ENCODE measurements at places on chromosomes 5 and 9. TPM values are rescaled to one million over a fixed set of nuclear protein-coding genes. Genes with fewer than 3 reads are reported as not detected.

ARL14EPL gene
- total RNA-seq, result not detected

PPP2CA gene
- 149 TPM for total RNA-seq

SLC6A3 gene
- 12.5 TPM for total RNA-seq

SLC34A3 gene
- not detected for total RNA-seq

ADCY2 gene
- total RNA-seq, result 32.3 TPM

ERMP1 gene
- 23.3 TPM for total RNA-seq

SPINK7 gene
- total RNA-seq, result not detected
